ENCODE measurements at places on chromosomes 7 and 10.

DNA sequence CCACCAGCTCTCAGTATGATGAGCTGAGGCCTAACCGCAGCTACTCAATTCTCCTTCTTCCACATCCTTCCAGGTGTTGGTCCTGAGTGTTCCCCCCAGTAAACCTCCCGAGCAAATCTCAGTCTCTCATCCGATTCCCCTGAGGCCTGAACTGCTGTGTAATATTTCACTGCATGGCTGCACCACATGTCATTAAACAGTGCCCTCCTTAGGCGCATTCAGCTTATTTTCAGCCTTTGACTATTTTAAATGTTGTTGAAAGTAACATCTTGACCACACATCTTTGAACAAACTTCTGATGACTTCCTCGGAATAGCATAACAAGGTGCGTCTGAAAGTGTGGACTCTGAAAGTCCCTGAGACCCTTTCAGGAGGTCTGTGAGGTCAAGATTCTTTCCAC is 62.8 kb upstream of the NPS start:
- DNase-seq: no peak

DNA sequence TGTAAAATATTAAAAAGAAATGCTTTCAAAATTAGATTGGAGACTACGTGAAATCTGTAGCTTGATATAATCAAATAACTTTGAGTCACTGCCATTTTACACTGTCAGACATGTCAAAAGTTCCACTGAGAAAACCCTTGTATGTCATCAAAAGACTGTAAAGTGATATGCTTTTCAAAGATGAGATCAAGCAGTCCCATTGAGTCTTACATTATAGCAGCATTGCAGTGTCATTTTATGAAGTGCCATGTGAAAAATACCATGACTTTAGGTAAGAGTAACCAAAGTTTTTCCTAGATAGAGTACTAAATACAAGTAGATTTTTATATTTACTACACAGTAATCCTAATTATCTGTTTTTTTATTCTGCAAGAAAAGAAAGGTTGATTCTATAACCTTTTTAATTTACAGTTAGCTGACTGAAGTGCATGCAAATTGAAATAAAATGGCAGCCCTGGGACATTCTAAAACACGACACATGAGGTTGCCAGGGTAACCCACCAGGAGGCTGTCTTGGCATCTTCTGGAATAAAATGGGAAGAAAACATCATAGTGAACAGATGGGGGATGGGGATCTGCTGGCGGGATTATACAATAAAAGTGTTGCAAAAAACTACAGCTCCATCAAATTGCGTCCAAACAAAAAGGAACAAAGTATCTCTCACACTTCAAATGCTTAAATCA is 91.3 kb upstream of the TMEM106B start:
- no peak for DNase-seq

DNA sequence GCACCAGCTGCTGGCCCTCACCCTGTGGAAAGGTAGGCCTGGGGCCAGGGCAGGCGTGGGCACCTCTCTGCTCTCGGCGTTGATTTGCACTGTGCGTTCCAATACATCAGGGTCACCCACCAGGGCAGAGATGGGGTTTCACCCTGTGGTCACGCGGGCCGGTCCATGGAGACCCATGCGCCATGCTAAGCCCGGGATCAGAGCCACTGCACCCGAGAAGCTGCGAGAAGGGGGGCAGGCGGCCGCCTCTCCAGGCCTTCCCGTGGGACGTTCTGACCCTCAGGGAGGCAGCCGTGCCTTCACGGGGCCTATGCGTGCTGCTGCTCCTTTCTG is 11.1 kb downstream of the GET4 start:
- DNase-seq: no peak

DNA sequence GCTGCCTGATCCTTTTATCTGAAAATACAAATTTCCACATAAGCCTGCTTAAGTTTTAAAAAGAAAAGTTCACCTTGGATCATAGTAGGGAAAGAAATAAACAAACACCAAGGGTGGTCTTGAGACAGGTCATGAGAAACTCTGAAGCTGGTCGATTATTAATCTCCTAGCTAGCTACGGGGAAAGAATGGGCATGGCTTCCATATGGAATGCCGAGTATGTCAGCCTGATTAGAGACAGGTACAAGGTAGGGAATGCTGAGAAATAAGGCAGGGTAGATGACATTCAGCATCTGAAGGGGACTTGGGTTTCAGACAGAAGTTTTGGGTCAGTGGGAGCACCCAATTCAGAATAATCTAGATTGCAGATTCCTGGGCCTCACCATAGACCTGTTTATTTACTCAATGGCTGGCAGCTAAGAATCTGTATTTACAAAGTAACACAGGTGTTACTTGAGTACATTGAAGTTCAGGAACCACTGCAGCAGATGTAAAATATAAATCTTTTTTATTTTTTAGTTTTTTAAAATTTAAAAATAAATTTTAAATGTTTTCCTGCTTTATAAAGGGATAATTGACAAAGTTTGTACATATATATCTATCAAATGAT is 49.0 kb downstream of the SCIN start:
- DNase-seq: no peak

DNA sequence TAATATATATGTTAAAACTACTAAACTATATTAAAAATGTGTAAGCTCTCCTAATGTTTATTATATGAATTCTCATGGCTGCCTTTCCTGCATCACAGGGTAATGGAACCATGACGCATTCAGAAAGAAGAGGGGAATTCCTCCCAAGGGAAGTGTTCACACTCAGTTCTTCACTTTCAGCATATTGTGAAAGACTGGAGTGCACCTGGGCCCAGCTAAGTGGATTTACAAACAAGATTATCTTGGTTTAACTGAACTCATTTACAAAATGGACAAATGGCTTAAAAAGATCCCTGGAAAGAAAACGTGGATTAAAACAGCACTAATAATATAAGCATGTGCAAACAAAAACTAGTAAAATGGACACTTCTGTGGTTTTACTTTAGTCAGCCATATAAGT is 149.8 kb downstream of the DOCK4 start:
- DNase-seq: no peak

GRCh38 chr7:81688622-81689411 is 81.0 kb downstream of the HGF start:
- no peak for DNase-seq

DNA sequence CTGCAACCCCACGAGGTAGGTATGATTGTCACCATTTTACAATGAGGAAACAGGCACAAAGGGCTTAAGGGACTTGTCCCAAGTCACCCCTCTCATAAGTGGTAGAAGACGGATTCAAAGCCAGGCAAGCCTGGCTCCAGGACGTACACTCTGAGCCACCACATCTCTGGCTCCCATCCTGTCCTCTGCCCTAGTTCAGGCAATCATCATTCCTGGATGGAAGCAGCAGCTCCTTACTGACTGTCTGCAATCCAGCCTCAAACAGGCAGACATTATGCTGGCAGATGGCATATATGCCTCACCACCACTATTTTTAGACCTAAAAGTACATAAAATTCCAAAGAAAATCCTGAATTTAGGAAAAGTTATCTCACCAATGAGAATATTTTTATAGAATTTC is 100.7 kb downstream of the USP6NL start:
- DNase-seq: no peak

DNA sequence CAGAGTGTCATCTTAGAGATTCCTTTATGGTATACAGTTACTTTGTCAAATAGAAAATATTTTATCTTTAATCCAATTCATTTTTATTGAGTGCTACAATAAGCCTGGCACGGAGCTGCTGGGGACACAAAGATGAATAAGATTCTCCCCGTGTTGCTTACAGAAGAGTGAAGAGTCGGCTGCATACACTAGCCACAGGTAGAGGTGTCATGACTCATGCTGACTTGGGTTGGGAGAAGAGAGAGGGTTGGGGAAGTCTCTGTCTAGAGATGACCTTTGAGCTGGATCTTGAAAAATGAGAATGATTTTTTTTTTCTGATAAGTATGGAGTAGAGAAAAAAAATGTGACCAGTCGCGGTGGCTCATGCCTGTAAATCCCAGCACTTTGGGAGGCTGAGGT is 289.9 kb upstream of the CELF2 start:
- DNase-seq: no peak
